A549 treated with AZD2906 at 1 μM for 4 hours (cell line): ENCODE measurements at places on chromosomes 2 and 18. TPM values are rescaled to one million over a fixed set of nuclear protein-coding genes. Genes with fewer than 3 reads are reported as not detected.

RGPD8 gene
- 2.2 to 3.8 TPM (median 2.6 TPM) in 5 replicates for total RNA-seq

WNT6 gene
- total RNA-seq: 0.17 to 0.27 TPM (median 0.25 TPM) in 5 replicates

EN1 gene
- total RNA-seq: 0.63 to 0.99 TPM (median 0.92 TPM) in 5 replicates

SLC38A11 gene
- total RNA-seq: 0.02 to 0.22 TPM (median 0.08 TPM) in 3 of 5 replicates, not detected in the others

LRP2 gene
- 0.01 to 0.14 TPM (median 0.07 TPM) in 3 of 5 replicates, not detected in the others for total RNA-seq

MAPK4 gene
- 0.13 to 0.33 TPM (median 0.18 TPM) in 5 replicates for total RNA-seq

MMADHC gene
- total RNA-seq: 79.8 to 102 TPM (median 80.6 TPM) in 5 replicates

CCDC121 gene
- 3.4 to 4.4 TPM (median 4.0 TPM) in 5 replicates for total RNA-seq

CENPA gene
- 46.5 to 51.7 TPM (median 50.2 TPM) in 5 replicates for total RNA-seq

NABP1 gene
- total RNA-seq: 10.5 to 12.2 TPM (median 11.2 TPM) in 5 replicates

FBXO48 gene
- 0.40 to 0.61 TPM (median 0.56 TPM) in 5 replicates for total RNA-seq

EDAR gene
- 0.02 to 0.10 TPM (median 0.04 TPM) in 5 replicates for total RNA-seq

INPP5D gene
- total RNA-seq: 0.49 to 0.74 TPM (median 0.53 TPM) in 5 replicates

KCNIP3 gene
- 1.4 to 2.4 TPM (median 2.2 TPM) in 5 replicates for total RNA-seq

LYPD1 gene
- 13.7 to 20.5 TPM (median 15.7 TPM) in 5 replicates for total RNA-seq
